ENCODE measurements at places on chromosomes 5 and 9.

- no peak for DNase-seq
Measured at GRCh38 chr5:110034056-110034600, 344.4 kb downstream of the MAN2A1 start.

DNA sequence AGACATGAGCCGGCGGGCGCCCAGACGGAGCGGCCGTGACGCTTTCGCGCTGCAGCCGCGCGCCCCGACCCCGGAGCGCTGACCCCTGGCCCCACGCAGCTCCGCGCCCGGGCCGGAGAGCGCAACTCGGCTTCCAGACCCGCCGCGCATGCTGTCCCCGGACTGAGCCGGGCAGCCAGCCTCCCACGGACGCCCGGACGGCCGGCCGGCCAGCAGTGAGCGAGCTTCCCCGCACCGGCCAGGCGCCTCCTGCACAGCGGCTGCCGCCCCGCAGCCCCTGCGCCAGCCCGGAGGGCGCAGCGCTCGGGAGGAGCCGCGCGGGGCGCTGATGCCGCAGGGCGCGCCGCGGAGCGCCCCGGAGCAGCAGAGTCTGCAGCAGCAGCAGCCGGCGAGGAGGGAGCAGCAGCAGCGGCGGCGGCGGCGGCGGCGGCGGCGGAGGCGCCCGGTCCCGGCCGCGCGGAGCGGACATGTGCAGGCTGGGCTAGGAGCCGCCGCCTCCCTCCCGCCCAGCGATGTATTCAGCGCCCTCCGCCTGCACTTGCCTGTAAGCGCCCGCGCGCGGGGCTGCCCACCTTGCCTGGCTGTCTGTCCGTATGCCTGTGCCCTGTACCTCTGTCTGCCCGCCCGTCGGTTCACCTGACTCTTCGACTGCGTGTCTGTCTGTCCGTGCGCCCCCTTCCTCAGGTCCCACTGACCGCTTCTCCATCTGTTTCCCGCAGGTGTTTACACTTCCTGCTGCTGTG, 412 bp downstream of the FGF18 start:
- no peak for DNase-seq

DNA sequence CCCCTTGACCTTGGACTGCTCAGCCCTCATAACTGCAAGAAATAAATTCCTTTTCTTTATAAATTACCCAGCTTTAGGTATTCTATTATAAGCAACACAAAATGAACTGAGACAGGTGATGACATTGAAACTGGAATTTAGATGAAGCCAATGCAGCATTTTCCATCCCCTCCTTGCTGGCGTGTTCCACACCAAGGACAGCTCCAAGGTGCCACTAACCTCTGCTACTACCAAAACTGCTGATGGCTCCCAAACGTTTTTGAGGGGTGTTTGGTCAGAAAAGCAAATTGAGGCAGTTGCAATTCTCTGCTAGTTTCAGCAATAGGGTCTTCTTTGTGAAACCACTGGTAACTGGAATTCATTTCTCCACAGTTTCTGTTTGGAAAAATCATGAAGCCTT, 124.8 kb downstream of the DRD1 start:
- DNase-seq, result no peak

- no peak for DNase-seq
Measured at GRCh38 chr5:169817031-169817430, 163.3 kb downstream of the INSYN2B start.

GRCh38 chr9:121302786-121303185, 34.8 kb downstream of the GSN start:
- DNase-seq, result no peak

DNA sequence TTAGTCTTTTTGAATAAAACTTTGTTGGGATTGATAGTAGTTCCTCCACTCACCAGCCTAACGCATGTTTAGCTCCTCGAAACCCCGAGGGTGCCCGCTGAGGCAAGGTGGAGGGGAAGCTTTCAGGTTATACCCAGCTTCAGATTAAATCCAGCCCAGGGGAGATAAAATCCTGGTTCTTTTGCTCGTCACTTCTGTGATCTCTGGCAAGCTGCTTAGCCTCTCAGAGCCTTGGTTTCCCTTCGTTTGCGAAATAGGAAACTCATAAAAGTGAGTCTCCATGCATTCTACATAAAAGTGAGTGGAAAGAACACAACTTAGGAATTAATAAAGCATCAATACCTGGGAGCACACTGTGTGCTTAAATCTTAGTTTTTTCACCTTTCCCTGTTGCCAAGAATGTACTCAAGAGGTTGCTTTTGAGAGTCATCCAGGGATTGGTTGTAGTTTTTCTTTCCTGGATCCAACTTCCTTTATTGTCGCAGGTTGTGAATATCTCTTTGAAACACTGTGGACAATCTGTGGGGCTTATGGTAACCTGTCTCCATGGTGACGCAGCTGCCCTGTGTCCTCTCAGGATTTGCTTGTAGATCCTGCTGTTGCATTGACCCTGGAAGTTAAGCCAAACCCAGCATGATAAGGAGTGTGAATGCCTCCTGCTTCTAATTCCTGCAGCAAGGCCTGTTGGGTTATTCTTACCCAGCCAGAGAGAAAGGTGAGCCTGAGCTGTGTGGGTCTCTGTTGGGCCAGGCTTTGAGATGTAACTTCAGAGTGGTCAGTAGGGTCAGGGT, 2.0 kb downstream of the GALNT12 start:
- DNase-seq, result no peak

- no peak for DNase-seq
Measured at GRCh38 chr5:58929726-58930125, 346.9 kb downstream of the RAB3C start.

Data from activated naive CD4-positive, alpha-beta T cell (primary cell).